ENCODE measurements at places on chromosomes 2 and 18.

GRCh38 chr2:161124201-161124600 lies 36.0 kb upstream of the TANK start:
- no peak for DNase-seq

DNA sequence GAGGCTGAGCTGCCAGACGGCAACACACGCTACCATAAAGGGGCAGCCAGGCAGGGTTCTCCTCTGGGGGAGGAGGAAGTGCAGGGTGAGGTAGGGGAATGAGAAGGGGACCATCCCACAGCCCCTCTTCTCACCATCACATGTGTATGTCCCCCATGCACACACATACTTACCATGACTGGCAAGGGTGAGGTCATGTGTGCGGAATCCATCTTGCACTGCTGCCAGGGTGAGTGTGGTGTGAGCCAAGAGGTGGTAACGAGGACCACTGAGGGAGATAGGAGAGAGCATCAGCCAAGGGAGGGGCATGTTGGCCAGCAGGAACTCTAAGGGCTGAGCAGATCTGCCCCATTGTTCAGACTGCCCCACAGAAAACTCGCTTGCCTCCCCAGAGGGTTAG lies 7.1 kb downstream of the WDR54 start:
- DNase-seq, result no peak

DNA sequence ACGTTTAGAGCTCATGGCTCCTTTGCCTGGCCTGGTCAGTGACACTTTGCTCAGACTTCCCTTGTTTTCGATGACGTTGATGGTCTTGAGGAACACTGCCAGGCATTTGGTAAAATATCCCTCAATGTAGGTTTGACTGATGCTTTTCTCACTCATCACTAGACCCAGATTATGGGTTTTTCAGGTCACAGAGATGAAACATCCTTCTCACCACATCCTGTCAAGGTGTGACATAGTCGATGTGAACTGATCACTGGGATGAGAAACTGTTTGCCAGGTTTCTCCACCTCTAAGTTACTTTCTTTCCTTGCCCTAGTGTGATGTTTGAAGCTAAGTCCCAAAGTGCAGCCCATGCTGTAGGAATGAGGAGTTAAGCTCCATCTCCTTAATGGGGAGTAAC lies 81.5 kb downstream of the AFF3 start:
- DNase-seq, result no peak

DNA sequence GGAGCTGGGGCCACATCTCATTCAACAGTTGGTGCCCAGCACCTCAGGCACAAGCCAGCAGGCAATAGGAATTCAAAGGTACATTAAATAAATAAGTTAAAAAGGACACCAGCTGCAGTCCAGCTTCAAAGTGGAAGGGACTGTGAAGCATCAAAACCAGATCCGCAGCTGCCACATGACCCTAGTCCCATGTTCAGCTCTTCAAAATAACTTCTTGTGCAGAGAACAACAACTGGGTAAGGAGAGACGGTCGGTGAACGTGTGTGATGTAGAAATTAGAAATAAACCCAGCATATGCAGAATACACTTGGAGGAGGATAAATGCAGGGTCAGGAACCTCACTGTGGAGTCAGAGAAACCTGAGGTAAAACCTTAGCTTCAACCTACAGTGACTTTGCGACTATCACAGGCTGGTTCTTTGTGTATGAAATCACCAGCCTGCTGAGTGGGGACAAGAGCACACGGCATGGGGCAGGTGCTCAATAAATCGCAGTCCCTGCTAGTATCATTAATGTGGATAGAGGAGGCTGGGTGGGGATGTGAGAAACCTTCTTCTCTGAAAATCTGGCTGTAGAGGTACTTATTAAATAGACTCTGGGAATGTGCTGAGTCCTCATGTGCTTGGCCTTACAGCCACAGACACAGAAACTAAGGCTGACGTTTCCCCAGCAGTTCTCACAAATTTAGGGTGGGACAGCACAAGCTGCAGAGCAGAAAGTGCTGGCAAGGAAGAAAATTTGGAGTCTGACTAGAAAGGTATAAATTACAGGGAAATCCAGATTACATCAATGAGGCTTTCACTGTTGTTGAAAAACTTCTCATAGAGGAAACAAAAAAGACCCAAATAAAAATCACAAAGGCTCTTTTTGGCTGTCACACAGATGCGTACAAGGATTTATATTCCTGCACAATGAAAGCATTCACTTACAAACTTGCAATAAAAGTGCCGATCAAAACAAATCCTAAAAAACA lies 20.7 kb downstream of the FBXO15 start:
- no peak for DNase-seq

- no peak for DNase-seq
Observed at GRCh38 chr2:189933041-189933440, 129.5 kb downstream of the MSTN start.

DNA sequence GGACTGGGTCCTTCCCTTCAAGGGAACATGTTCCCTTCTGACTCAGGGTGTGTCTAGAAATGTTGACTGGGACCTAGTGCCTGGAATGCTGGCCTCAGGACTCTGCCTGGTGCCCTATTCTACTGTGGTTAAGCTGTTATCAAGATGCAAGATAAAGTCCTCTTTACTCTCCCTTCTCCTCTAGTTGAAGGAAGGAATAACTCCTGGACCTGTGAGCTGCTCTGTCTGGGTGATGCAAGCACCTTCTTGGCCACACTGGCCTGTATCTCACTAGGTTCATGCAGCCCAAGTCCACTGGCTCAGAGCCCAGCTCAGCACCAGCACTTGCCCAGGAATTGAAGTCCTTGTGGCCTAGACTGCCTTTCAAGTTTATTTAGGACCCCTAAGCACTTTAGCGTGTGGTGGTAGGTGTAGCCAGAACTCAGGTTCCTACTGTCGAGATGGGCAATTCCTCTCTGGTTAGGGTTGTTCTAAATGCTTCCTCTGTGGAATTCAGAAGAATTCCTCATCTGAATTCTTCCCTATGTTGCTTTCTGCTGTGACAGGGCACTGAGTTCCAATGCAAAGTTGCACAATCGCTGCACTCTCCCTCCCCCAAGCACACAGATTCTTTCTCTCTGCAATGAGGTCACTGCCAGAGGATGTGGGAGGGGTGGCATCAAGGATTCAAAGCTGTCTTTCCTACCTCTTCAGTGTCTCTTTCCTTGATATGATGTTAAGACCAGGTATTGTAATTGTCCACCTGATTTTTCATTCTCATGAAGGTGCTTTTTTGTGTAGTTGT lies 54.7 kb downstream of the VWC2L start:
- DNase-seq, result no peak

DNA sequence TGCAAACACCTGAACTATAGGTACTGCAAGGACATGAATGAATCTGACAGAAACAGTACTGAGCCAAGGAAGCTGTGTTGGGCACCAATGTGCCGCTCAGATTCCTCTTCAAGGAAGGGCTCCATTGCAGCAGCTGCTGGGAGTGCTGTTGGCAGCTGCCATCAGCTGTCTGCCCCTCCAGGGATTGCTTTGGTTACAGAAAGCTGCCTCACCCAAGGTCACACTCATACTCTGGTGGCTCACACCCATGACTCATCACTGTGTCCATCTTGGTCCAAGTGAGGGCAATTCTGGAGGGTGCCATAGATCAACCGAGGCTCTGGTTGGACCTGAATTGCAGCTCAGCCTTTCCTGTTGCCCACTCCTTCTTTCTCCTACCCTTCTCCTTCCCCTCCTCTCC lies 24.4 kb upstream of the TRPM8 start:
- no peak for DNase-seq

GRCh38 chr2:23636426-23636825 lies 251.4 kb downstream of the KLHL29 start:
- DNase-seq, result no peak

DNA sequence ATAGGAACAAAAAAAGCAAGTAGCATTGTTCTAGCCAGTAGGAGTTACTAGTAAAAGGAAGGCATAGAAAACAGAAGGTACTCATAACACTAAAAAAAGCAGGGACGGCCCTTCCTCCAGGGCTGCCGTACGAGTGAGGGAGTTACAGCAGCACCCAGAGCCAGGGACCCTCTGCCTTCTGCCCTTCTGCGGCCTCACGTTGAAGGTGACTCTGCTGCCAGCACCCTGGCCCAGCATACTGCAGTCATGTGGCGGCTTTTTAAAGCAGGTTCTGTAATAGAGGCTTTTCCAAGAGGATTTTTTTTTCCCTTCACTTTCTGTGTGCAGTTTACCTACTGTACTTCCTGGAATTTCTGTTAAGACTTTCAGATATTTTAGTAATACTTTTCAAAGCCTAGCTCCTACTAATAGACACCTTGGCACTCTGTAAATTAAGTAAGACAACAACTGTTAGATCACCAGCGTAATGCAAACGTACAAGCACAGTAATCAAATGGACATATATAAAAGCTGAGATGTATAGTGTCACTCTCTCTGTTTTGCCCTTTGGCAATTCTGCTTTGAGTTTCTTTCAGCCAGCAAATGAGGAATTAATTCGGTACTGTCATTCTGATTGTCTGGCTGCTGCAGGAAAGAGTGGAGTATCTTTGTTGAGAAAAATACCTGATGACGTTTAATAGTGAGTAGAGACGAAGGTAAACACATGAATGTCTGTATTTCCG lies 161.5 kb downstream of the PTGR3 start:
- DNase-seq, result no peak

- no peak for DNase-seq
Observed at GRCh38 chr2:127103243-127104165, 3.5 kb downstream of the BIN1 start.

DNA sequence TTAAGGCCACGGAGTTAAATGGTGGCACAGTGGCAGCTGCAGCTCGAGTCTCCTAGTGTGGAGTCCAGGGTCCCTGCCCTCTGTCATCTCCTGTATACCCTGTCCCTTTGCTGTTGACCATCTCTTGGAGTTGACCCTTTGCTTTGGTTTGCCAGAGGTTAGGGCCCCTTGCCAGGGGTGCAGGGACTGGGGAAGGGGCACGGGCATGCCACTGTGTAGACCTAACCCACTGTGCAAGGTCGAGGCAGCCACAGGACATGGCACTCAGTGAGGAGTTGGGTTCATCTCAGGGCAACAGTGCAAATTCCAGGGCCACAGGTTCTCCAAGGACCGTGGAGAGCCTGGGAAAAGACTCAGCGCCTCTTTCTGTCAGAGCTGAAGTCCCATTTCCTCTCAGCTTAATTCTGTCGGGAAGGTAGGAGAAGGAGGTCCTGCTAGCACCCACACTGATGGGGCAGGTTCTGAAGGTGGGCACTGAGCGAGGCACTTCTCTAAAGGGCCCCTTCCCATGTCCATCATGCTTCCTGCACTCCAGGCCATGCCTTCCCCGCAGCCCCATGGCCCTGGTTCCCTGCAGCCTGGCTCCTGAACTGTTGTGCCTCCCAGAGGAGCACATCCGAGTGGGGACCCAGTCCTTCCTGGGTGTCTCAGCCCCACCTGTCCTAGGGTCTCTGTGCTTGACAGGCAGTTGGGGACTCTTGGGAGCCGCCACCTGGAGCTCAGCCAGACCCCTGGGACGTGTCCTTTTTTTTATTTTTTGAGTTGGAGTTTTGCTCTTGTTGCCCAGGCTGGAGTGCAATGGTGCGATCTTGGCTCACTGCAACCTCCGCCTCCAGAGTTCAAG lies 2.8 kb downstream of the KHK start:
- DNase-seq, result no peak

- no peak for DNase-seq
Observed at GRCh38 chr18:14089781-14090180, 42.5 kb downstream of the ZNF519 start.

DNA sequence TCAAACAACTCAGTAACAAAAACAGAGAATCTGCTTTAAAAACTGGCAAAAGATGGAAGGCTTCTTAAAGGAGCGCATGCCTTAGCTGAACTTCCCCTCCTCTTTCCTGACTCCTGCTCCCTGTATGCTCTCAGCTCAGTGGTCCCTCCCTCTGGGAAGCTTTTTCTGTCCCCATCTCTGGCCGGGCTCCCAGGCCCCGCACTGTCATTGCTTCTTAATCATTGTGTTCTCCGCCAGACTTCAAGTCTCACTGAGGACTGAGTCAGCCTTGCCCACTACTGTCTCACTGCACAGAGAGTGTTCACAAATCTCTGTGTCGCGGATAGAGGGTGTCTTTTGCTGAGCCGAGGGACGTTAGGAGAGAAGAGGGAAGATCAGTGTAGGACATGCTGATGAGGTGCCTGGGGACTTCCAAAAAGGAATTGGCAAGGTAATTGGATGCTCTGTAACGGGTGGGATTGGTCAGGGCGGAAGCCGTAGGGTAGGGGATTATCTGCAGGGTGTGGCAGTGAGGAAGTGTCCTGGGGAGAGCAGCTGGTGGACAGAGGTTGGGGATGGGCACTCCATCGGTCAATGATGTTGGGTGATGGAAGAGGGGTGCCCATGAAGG lies 16.2 kb downstream of the TOGARAM2 start:
- DNase-seq, result no peak

GRCh38 chr2:216516730-216517350 lies 18.2 kb downstream of the RPL37A start:
- no peak for DNase-seq

GRCh38 chr2:15812187-15812780 lies 128.1 kb upstream of the MYCN start:
- DNase-seq, result no peak

DNA sequence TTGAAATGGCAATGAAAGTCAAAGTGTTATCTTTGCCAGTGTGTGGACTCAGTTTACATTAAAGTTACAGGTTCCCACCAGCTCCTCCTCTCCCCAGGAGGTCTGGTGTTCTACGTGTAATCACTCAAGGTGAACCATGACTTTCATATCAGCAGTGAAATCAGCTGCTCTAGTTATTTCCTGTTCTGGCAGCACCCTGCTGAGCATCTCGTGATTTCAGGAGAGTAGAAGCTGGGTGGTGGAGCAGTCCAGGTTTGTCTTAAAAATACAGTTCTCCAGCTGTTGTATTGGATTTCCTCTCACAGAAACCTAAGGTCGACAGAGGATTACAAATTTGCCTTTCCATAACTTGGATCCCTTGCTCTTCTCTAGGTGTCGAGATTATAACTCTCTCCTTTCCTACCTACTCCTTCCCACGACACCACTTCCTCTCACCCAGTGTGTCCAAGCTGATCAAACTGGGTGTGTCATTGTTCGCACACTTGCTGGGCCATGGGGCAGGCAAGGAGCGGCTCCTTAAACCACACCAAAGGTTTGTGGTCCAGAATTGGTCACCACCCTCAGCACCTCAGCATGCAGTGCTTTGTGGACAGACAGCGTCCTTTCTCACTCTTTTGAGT lies 13.0 kb upstream of the ARHGAP25 start:
- DNase-seq, result no peak

DNA sequence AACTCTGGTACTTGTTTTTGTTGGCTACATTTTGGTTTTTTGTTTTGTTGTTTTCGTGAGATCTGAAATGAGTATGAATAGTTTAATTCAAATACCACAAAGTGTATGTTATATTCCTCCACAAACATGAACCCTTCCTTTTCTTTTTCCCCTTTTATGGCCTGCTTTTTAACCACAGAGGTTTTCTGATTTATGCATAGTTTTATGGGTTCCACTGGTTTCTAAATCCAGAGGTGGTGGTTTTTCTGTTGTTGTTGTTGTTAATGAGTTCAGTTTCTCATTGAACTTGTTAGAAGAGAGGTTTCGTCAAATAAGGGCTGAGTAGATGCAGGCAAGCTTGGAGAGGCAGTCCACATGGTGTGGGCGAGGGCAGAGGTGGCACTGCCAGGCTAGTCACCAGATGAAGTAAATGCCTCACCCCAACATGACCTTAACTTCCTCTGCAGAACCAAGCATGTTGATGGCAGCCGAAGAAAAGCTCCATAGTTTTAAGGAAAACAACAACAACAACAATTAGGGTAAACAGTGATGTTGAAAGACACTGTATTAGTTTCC lies 72.5 kb downstream of the RIF1 start:
- no peak for DNase-seq

Data from NCI-H1417 treated with DMSO at 0.1 percent for 48 hours (cell line).